ENCODE measurements at places on chromosomes 3 and 15.

GRCh38 chr3:105014631-105015030 lies 352.1 kb upstream of the ALCAM start:
- no peak for DNase-seq

GRCh38 chr3:77690284-77690845 lies 650.5 kb downstream of the ROBO2 start:
- no peak for DNase-seq

DNA sequence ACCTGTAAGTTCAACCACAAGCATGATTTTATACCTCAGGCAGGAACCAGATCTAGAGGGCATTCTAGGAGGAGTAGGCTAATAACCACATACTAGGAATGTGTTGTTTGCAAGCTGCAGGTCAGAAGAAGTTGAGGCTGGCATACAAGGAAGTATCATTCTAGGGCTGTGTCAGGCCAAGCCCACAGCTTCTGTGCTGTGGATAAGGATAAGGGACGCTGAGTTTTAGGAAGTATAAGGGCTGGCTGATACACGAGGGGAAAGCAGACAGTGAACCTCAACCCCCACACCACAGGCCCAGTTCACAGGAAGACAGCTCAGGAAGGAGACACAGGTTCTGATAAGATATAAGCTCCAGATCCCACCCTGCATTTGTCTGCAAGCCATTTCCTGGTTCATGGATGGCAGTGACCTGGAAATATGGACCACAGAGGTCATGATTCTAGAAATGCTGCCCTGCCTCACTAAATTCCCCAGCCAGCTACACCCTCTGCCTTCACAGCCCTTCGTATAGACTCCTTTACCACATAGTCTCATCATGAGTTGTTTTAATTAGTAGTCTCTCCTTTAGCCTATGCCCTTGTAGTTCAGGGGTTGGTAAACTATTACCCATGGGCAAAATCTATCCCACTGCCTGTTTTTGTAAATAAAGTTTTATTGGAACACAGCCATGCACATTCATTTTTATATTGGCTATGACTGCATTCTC lies 260.7 kb downstream of the OPA1 start:
- no peak for DNase-seq

DNA sequence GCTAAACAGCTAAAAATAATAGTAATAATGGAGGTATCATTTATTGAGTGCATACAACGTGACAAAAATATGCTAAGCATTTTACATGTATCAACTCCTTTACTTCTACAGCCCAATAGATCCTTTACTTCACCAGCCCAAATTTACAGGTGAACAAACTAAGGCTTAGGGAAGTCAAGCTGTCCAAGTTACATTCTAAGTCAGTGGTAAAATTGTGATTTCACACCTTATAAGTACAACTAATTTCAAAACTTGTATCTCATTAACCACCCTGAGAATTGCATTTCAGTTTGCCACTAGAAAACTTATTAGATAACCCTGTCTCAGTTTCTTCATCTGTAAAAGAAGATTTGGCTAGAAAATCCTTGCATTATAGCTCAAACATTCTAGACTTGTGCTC lies 10.7 kb downstream of the SLC33A1 start:
- no peak for DNase-seq

GRCh38 chr3:11739123-11739522 lies 95.4 kb upstream of the VGLL4 start:
- DNase-seq = no peak

DNA sequence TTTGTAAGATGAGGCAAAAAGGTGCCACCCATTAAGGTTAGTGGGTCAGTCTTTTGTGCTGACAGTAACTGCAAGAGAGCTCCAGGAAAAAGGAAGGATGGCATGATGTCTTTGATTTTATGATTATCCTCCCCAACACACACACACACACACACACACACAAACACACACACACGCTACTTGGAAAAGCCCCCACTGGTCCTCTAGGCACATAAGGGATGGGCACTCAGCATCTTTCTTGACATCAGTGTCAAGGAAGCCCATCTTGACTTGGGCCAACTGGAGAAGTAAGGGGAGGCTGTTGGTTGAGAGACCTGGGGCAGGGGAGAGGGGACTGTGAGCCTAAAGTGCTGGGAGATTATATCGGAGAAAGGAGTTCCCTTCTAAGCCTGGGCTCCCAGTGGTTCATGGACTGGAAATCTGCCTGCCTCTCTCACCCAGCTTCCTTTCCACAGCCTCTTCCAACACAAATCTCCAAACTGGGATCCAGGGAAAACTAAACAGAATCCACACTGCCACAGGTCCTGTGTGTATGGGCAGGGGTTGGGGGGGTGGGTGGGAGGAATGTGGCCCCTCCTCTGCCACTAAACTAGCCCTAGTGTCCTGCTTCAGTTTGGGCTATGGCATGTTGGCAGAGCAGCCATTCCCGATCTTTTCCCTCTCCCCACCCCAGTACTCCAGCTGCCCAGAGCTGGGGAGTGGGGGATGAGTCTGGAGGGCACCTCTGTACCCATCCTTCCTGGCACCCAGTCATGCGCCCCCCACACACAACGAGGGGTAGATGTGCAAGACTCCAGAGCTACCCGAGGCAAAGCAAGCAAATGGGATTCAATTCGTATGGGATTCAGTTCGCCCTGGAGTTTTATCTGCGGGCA lies 1.6 kb downstream of the AMOTL2 start:
- no peak for DNase-seq

Data from activated effector memory CD4-positive, alpha-beta T cell treated with Interleukin-2 at 50 U/mL for 16 hours (primary cell).